ENCODE measurements at places on chromosomes 11 and 22.

DNA sequence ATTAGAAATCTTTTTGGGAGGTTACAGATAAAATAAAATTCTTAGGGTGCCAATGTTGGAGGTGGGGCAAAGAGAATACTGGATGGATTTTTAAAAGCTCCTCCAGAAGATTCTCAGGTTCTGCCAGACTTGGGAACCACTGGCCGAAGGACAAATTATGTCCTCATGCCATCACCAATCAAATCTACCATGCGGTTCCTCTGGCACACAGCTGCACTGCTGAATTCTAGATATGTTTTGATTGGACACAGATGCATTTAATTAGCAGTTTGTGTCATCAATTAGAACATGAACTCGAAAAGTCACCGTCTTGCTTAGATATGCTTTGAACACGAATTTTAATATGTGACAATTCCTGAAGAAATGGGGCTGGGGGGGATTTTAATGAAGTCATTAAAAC, 1269.2 kb downstream of the LRRC4C start:
- DNase-seq, result no peak

- DNase-seq, result no peak
These were observed 21.6 kb upstream of the LMO1 start for GRCh38 chr11:8285228-8285627.

- no peak for DNase-seq
These were observed 7.4 kb upstream of the CLMP start for GRCh38 chr11:123202155-123203151.

- DNase-seq, result no peak
These were observed 16.1 kb upstream of the RPS3 start for GRCh38 chr11:75383246-75383645.

- DNase-seq, result no peak
These were observed 57.1 kb upstream of the HORMAD2 start for GRCh38 chr22:30023099-30023660.

- no peak for DNase-seq
These were observed 84.9 kb upstream of the NARS2 start for GRCh38 chr11:78659326-78660270.

- DNase-seq, result no peak
These were observed 362.7 kb downstream of the CADM1 start for GRCh38 chr11:115141231-115142114.

GRCh38 chr22:39931251-39931650, 28.9 kb upstream of the TMA7B start:
- DNase-seq, result no peak

DNA sequence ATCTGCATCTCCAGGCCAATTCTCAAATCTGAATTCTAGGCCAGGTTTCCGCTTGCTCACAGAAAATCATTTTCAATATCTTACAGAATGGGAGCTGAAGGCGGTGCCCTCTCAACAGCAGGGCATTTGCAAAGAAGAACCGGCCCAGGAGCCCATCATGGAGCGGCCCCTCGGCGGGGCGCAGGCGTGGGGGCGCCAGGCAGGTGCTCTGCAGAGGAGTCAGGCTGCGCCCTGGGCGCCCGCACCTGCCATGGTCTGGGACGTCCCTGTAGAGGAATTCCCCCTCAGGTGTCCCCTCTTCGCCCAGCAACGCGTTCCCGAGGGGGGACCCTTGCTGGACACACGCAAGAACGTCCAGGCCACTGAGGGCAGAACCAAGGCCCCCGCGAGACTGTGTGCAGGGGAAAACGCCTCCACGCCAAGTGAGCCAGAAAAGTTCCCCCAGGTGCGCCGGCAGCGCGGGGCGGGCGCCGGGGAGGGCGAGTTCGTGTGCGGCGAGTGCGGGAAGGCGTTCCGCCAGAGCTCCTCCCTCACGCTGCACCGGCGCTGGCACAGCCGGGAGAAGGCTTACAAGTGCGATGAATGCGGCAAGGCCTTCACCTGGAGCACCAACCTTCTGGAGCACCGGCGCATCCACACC, 11.5 kb downstream of the ZNF74 start:
- DNase-seq, result no peak

- peak; percentile 8 for DNase-seq
These were observed 628 bp downstream of the CHKB start for GRCh38 chr22:50581950-50582492.

DNA sequence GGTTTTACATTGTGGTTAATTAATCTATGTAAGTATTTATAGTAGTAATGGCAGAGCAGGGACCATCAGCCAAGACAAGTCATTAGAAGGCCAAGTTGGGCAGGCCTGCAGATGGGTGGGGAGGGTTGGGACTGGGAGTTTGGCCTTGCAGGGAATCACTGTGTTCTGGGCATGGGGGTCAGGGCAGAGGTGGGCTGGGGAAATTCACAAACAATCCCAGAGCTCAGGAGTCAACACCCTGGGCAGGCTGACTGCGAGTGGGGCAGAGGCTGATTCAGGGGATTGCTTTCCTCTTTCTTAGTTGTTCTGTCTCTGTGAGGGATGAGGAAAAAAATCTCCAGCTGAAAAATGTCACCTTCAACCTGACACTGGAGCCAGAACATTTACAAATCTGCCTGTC, 322.5 kb downstream of the NTM start:
- DNase-seq, result no peak

DNA sequence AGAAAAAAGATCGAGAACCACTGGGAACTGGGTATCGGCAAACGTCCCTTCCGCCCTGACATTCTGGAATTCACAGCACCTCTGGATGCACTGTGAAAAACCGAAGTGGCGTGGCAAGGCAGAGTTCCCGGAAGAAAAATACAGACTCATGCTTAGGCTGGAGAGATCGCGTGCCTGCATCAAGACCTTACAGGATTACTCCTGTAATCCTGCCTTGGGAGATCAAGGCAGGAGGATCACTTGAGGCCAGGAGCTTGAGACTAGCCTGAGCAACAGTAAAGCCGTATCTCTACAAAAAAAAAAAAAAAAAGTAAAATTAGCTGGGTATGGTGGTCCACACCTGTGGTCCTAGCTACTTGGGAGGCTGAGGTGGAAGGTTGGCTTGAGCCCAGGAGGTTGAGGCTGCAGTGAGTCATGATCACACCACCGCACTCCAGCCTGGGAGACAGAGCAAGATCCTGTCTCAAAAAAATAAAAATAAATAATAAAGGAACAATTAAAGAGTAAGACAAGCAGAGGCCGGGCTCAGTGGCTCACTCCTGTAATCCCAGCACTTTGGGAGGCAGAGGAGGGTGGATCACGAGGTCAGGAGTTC, 19.9 kb upstream of the TEF start:
- no peak for DNase-seq

DNA sequence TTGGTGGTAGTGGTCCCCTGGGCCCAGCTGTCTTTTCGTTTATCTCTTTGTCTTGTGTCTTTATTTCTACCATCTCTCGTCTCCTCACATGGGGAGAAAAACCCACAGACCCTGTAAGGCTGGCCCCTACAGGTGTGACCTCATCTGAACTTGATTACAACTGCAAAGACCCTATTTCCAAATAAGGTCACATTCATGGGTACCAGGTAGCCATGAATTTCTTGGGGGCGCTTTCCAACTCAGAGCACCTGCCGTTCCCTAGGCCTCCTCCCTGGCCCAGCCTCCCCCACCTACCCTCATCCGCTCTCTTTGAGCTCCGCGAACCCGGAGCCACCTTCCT, 14.0 kb upstream of the RRP7A start:
- no peak for DNase-seq

DNA sequence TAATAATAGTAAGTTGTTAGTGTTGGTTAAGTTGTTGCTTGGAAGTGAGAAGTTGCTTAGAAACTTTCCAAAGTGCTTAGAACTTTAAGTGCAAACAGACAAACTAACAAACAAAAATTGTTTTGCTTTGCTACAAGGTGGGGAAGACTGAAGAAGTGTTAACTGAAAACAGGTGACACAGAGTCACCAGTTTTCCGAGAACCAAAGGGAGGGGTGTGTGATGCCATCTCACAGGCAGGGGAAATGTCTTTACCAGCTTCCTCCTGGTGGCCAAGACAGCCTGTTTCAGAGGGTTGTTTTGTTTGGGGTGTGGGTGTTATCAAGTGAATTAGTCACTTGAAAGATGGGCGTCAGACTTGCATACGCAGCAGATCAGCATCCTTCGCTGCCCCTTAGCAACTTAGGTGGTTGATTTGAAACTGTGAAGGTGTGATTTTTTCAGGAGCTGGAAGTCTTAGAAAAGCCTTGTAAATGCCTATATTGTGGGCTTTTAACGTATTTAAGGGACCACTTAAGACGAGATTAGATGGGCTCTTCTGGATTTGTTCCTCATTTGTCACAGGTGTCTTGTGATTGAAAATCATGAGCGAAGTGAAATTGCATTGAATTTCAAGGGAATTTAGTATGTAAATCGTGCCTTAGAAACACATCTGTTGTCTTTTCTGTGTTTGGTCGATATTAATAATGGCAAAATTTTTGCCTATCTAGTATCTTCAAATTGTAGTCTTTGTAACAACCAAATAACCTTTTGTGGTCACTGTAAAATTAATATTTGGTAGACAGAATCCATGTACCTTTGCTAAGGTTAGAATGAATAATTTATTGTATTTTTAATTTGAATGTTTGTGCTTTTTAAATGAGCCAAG, 2.7 kb downstream of the NEAT1 start:
- DNase-seq, result peak; percentile 64

GRCh38 chr11:79610139-79610538, 169.3 kb upstream of the TENM4 start:
- no peak for DNase-seq

DNA sequence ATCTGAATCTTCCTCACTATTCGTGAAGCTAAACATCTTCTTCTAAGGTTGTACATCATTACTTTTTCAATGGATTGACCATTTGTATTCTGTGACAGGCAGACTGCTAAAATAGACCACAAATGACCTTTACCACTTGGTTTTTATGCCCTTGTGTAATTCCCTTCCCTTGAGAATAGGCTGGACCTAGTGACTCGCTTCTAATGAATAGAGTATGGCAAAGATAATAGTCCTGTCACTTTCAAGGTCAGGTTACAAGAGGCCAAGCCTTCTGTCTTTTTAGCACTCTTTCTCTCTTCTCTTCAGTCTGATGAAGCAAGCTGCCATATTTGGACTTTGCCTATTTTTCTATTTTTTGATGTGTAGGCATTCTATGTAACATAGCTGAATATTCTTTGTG, 492.9 kb downstream of the SOX6 start:
- no peak for DNase-seq

GRCh38 chr11:4493480-4493818, 11.0 kb downstream of the OR52K1 start:
- DNase-seq, result no peak

DNA sequence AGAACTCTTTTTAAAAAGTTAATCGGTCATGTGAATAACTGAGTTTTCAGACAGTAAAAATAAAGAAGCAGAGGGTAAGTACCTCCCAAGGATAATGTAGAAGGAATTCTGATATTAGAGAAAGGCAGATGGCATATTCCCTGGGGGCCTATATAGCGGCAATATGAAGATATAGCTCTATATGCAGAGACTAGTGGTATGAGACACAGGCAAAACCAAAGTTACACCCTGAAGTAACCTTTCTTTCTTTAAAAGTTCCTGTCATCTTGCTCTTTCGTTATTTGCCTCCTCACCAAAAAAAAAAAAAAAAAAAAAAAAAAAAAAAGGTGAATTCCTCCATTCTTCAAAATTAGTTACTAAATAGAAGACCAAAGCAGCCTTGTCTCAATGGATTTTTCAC, 76.2 kb upstream of the ARHGAP32 start:
- no peak for DNase-seq

GRCh38 chr11:106821826-106822225, 196.4 kb downstream of the GUCY1A2 start:
- no peak for DNase-seq

GRCh38 chr11:371051-371450, 1.8 kb downstream of the B4GALNT4 start:
- DNase-seq, result no peak

- no peak for DNase-seq
These were observed 77.2 kb downstream of the KCNQ1 start for GRCh38 chr11:2521733-2522630.

- DNase-seq, result no peak
These were observed 8.8 kb upstream of the PGR start for GRCh38 chr11:101138245-101138930.

GRCh38 chr11:99593197-99593596, 572.4 kb downstream of the CNTN5 start:
- DNase-seq, result no peak

- DNase-seq, result no peak
These were observed 24.7 kb downstream of the CHEK1 start for GRCh38 chr11:125649465-125650166.

- DNase-seq, result no peak
These were observed 18.0 kb upstream of the ARHGAP32 start for GRCh38 chr11:129209891-129210830.

GRCh38 chr11:27401280-27401832, 38.3 kb upstream of the CCDC34 start:
- DNase-seq, result no peak

- DNase-seq, result no peak
These were observed 9.9 kb upstream of the CASP12 start for GRCh38 chr11:104908186-104908531.

DNA sequence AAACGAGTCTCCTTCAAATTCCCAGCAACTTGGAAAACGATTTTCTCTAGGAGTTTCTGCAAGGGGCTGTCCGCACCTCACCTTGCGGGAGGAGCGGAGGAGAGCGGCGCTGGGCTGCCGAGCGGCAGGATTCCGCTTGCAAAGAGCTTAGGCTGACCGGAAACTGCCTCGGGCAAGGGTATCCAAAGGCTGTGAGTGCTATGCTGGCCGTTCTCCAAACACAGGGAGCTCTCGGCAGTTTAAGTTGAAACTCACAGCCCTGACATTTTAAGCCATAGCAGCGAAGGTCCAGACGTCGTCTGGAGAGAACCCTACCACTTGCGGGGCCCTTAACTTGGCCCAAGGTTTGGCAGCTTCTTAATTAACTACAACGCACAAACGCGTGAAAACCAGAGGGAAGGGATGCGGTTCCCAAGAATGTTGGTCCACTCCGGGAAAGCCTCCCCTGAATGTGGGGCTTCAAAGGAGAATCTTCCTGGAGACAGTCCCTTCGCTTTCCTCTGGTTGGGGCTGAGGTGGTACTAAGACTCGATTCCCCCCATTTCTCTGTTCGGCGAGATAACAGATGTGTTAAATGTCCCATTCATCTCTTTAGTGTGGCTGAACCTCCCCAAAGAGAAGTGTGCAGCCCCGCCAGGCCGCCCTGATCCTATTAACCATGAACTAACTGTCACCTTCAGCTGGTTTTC, 1.1 kb upstream of the DBX1 start:
- DNase-seq, result no peak

DNA sequence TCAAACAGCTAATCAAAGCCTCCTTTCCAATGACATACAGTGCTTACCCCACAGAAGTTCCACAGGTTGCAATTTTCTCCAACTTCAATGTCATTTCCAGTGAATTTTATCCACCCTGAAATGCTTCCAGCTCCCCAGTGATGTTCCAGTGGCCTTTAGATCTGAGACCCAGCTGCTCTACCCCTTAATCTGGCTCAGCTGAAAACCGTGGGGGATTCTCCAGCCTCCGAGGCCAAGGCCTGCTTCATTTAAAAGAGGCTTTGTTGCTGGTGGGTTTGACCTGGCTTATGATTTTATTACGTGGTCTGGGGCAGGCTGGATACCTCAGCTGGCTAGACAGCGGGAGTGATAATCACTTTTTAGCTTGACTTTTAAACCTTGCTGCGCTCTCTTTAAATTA, 10.9 kb downstream of the HEPHL1 start:
- no peak for DNase-seq

- peak; percentile 45 for DNase-seq
These were observed 79.4 kb downstream of the ATM start for GRCh38 chr11:108302121-108302785.

Data from ACHN (cell line).